Motor neuron (in vitro differentiated cells): ENCODE measurements at places on chromosomes 5 and 9. TPM values are rescaled to one million over a fixed set of nuclear protein-coding genes. Genes with fewer than 3 reads are reported as not detected.

The CATSPER3 gene
- total RNA-seq = 0.22 and 0.38 TPM in 2 replicates

The C5orf52 gene
- not detected in 2 replicates for total RNA-seq

The SMIM33 gene
- 0.10 and 0.14 TPM in 2 replicates for total RNA-seq

DNA sequence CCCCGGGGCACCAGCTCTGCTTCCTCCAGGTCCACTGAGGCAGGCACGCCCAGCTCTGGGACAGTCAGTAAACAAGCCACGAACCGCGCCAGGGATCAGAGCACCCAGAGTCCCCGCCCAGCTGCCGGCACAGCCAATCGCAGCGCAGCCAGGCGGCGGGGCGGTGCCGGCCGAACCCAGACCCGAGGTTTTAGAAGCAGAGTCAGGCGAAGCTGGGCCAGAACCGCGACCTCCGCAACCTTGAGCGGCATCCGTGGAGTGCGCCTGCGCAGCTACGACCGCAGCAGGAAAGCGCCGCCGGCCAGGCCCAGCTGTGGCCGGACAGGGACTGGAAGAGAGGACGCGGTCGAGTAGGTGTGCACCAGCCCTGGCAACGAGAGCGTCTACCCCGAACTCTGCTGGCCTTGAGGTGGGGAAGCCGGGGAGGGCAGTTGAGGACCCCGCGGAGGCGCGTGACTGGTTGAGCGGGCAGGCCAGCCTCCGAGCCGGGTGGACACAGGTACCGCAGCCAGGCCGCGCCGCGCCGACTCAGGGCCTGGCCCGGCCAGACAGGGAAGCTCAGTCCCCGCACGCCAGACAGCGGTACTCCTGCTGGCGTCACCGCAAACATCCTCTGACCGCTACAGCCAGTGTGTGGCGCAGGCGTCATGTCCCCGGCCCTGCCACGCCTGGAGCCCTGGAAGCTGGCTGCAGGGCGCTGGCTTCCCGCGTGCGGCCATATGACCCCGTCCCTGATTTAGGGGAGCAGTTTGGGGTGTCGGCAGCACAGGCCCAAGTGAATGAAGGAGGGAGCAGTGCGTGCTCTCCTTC lies at the start of gene CTSL:
CTSL (plus strand) TSS at position 220 of the 810 bp plus-strand sequence. CDS start 1,485 bp downstream, outside the sequence.
- ATAC-seq = peak; percentile 88

GRCh38 chr9:37995348-37995737 lies 73.7 kb downstream of the SHB start:
- no peak for ATAC-seq

DNA sequence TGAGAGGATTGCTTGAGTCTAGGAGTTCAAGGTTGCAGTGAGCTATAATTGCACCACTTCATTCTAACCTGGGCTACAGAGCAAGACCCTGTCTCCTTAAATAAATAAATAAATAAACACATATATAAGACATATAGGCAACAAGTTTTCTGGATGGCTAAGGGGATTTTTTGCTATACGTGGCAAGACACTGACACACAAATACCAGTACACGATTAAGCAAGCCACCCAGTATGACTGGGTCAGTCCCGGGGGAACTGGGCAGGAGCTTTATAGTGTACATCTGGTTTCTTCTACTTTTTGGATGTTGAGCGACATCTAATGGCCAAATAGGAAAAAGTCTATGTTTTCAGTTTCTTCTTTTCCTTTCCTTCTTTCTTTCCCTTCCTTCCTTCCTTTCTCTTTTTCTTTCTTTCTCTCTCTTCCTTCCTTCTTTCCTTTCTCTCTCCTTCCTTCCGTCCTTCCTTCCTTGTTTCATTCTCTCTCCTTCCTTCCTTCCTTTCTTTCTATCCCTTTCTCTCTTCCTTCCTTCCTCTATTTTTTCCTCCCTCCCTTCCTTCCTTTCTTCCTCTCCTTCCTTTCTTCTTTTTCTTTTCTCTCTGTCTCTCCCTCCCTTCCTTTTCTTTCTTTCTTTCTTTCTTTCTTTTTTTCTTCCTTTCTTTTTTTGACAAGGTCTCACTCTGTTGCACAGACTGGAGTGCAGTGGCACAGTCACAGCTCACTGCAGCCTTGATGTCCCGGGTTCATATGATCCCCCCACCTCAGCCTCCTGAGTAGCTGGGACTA lies 47.0 kb upstream of the PLIN2 start:
- ATAC-seq = peak; percentile 97

DNA sequence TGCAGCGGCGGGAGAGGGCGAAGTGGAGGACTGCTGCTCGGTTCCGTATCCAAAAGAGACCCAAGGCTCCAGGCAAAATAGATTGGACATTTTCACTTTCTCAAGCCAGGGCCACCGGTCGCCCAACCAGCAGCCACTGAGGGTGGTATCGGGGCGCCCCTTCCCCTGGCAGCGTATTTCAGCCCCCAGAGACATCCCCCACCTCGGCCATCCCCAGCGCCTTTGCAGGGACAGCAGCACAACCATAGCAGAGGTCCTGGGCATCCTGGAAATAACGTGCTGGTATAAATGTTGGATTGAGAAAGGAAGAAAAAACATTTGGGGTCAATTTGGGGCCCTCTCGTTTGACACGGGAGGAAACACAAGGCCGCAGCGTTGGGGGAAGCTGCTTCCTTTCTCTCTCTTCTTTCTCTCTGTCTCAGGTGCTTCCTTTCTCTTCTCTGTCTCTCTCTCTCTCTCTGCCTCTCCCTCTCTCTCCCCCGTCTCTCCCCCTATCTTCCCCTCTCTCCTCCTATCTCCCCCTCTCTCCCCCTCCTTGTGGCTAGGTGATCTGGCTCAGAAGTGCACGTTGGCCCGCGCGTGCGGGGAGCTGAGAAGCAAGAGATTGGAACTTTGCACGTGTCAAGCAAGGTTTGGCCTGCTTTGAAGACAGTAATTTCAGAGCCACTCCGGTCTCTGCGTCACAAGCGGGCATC lies 624 bp upstream of the RETREG1 start:
- ATAC-seq = no peak

- no peak for ATAC-seq
Measured at GRCh38 chr9:120710110-120710981, 3.9 kb downstream of the MEGF9 start.
